ENCODE measurements at places on chromosomes 3 and 15. TPM values are rescaled to one million over a fixed set of nuclear protein-coding genes. Genes with fewer than 3 reads are reported as not detected.

The EPHB1 gene
- total RNA-seq = not detected

The GREM1 gene
- 0.11 TPM for total RNA-seq

The CCDC39 gene
- total RNA-seq = not detected

The CP gene
- total RNA-seq = 35.9 TPM

The MAPKAPK3 gene
- total RNA-seq = 13.2 TPM

The RAP2B gene
- total RNA-seq = 6.2 TPM

The ITGA11 gene
- 0.71 TPM for total RNA-seq

The TRIM71 gene
- total RNA-seq = 6.6 TPM

The KIF15 gene
- total RNA-seq = 28.6 TPM

The CLDN11 gene
- 2.7 TPM for total RNA-seq

The RAB6B gene
- 45.5 TPM for total RNA-seq

The CKMT1B gene
- 1.4 TPM for total RNA-seq

The LTK gene
- total RNA-seq = 0.05 TPM

The KY gene
- total RNA-seq = 1.2 TPM

The SETD2 gene
- total RNA-seq = 52.3 TPM

The PLSCR2 gene
- total RNA-seq = not detected

The SLC30A4 gene
- total RNA-seq = 27.8 TPM

The ZNF80 gene
- total RNA-seq = 0.13 TPM

The IL17RB gene
- 2.8 TPM for total RNA-seq

The SLC28A1 gene
- total RNA-seq = not detected

The CSTA gene
- not detected for total RNA-seq

The IL16 gene
- total RNA-seq = 3.0 TPM

The FGF7 gene
- 1.5 TPM for total RNA-seq

The ACOX2 gene
- total RNA-seq = 8.6 TPM

The EEFSEC gene
- total RNA-seq = 5.8 TPM

The SAMMSON gene
- total RNA-seq = not detected

The SIAH2 gene
- 7.3 TPM for total RNA-seq

The OSBPL10 gene
- 1.9 TPM for total RNA-seq

The KNG1 gene
- not detected for total RNA-seq

The DCP1A gene
- total RNA-seq = 21.1 TPM

The ADAMTSL3 gene
- total RNA-seq = 0.18 TPM

The SFMBT1 gene
- total RNA-seq = 7.7 TPM

The TMC3 gene
- total RNA-seq = 0.35 TPM

The P3H2 gene
- total RNA-seq = 1.5 TPM

The IQCF5 gene
- total RNA-seq = not detected

The NANOGP8 gene
- 0.87 TPM for total RNA-seq

The KCNH8 gene
- 11.8 TPM for total RNA-seq

The SCN5A gene
- total RNA-seq = 1.2 TPM

The RTF1 gene
- total RNA-seq = 28.8 TPM

The GPR27 gene
- total RNA-seq = 0.22 TPM

The TLR9 gene
- total RNA-seq = 0.34 TPM

The CSNK1G1 gene
- 30.8 TPM for total RNA-seq

All from motor neuron (in vitro differentiated cells).